ENCODE measurements at places on chromosomes 1 and 21.

DNA sequence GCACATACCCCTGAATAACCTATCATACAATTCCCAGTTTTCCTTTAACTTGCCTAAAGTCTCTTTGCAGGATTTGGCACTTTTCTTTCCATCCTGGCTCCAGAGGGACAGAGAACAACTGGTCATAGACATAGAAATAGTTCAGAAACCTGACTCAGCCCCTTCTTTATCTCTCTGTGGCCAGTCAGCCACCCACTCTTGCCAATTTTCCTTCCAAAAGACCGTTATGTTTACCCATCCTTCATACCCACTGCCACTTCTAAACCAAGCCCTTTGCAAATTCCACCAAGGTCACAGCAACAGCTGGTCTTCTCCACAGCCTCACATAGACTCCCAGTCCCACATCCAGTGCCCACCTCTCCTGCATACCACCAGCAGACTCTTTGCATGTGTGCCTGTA lies 127.2 kb upstream of the FGGY start:
- DNase-seq = no peak

- no peak for DNase-seq
These were observed 34.9 kb upstream of the ZNF362 start for GRCh38 chr1:33221385-33221758.

DNA sequence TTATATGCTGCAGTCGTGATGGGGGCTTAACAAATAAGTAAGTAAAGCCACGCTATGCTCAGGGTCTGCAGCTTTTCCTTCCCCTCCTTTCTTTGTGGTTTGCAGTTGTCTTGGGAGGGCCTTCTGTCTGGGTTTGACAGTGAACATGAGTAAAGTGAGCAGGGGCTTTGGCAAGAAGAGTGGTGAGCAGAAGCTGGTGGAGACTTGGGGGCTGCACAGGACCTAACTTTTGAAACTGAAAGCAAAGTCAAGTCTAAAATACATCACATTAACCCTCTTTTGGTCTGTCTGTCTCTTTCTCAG lies 368.6 kb upstream of the VAMP3 start:
- no peak for DNase-seq

DNA sequence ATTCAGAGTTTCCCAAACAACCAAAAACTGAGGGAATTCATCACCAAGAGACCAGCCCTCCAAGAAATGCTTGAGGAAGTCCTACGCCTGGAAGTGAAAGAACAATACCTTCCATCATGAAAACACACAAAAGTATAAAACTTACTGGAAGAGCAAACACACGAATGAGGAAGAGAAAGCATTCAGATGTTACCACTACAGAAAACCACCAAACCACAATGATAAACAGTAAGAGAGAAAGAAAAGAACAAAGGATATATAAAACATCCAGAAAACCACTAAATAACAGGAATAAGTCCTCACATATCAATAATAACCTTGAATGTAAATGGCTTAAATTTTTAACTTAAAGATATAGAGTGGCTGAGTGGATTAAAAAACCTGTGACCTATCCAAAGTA lies 58.5 kb upstream of the BCL10 start:
- no peak for DNase-seq

GRCh38 chr21:39318091-39318959 lies 4.9 kb upstream of the BRWD1 start:
- DNase-seq = no peak

DNA sequence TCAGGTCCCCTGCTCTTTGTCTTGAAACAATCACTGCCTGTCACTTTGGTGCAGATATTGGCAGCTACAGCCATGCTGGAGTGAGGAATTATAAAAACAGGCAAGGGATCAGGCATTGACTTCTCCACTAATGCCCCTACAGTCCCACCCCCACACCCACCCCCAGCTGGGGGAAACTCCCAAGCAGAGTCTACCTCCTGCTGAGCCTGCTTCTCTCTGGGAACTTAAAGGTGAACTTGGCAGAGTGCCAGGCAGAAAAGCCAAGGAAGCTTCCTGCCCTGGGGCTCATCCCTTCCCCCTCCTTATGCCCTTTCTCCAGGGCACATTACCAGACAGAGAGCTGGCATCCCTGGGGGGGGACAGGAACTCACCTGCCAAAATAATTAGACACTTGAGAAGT lies 6.7 kb downstream of the NCMAP start:
- no peak for DNase-seq

All from right renal cortex interstitium (tissue), 3 donors.